ENCODE measurements at places on chromosomes 2 and 18. TPM values are rescaled to one million over a fixed set of nuclear protein-coding genes. Genes with fewer than 3 reads are reported as not detected.

DNA sequence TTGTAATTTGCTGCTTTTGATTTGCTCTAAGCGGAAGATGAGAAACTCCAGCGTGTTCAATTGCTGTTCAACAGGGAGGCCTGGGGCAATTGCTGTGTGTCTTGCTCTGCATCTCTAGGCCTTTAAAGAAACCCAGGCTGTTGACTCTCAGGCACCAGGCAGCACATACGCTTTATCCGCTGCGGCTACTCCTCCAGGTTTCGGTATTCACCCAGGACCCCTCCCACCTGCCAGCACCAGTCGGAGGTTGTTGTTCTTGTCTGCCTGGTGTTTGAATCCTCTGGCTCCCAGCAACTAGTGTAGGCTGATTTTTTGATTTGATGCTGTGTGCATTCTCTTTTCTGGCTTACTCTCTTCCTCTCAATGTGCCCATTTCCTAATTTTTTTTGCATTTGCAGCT is 383.1 kb downstream of the TSN start:
- no peaks in the 10 kb centered on the region for H3K36me3 ChIP-seq
- DNase-seq: no peak
- no peak overlapping the region for H3K27ac ChIP-seq
- peaks cover 12% of the 10 kb centered on the region for H3K4me1 ChIP-seq

Gene PARD3B
- 15.9 TPM for total RNA-seq

Gene MAP3K19
- total RNA-seq: not detected

Gene ADD2
- 31.8 TPM for total RNA-seq

Gene MORN2
- total RNA-seq: 18.4 TPM

Gene TET3
- 30.3 TPM for total RNA-seq

GRCh38 chr2:58891828-58892377 is 650.8 kb upstream of the FANCL start:
- no peak for DNase-seq
- H3K27ac ChIP-seq: no peak overlapping the region
- H3K36me3 ChIP-seq: no peaks in the 10 kb centered on the region
- H3K27me3 ChIP-seq: no peaks in the 10 kb centered on the region
- H3K4me3 ChIP-seq: no peak overlapping the region
- H3K4me1 ChIP-seq: no peaks in the 10 kb centered on the region

Gene IL36B
- not detected for total RNA-seq

Gene DSG3
- not detected for total RNA-seq

GRCh38 chr2:128301501-128301966 is 17.1 kb downstream of the HS6ST1 start:
- no peak for DNase-seq
- H3K4me1 ChIP-seq: peaks cover 16% of the 10 kb centered on the region
- H3K4me3 ChIP-seq: peak overlapping the region; percentile 19
- H3K27me3 ChIP-seq: no peaks in the 10 kb centered on the region
- peak overlapping the region; percentile 83 for H3K27ac ChIP-seq
- peaks cover 3% of the 10 kb centered on the region for H3K36me3 ChIP-seq

GRCh38 chr18:8816816-8817215 is 111.5 kb downstream of the MTCL1 start:
- DNase-seq: no peak
- H3K27me3 ChIP-seq: no peaks in the 10 kb centered on the region
- peaks cover 10% of the 10 kb centered on the region for H3K36me3 ChIP-seq
- H3K27ac ChIP-seq: peak overlapping the region; percentile 36
- peaks cover 18% of the 10 kb centered on the region for H3K4me1 ChIP-seq

DNA sequence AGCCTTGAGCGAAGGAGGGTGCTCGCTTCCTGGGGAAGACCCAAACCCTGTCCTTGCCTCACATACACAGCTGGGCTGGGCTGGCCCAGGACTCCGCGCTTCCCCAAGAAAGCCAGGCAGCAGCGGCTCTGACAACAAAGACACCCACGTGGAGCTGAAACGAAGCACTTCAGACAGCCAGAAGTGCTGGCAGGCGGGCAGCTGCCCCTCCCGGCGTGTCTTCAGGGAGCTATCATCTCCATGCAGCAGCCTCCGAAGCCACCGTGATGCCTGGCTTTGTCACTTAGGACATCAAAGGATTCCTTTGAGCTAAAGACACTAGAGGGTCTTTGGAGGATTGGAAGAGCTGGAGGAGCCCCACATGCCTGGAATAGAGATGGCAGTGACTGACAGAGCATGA is 35.2 kb downstream of the C1QL2 start:
- H3K27me3 ChIP-seq: peaks cover 70% of the 10 kb centered on the region
- DNase-seq: no peak
- no peak overlapping the region for H3K27ac ChIP-seq

Measured in neural crest cell (in vitro differentiated cells).